Ascending aorta (tissue), 2 donors: ENCODE measurements at places on chromosomes 6 and 20.
A peak's percentile ranks its signal among the peaks of the same experiment; 100 is the strongest.

GRCh38 chr6:14094721-14095120, 22.9 kb upstream of the CD83 start:
- DNase-seq: no peak

GRCh38 chr20:47872341-47872740, 87.1 kb upstream of the SULF2 start:
- no peak for DNase-seq

DNA sequence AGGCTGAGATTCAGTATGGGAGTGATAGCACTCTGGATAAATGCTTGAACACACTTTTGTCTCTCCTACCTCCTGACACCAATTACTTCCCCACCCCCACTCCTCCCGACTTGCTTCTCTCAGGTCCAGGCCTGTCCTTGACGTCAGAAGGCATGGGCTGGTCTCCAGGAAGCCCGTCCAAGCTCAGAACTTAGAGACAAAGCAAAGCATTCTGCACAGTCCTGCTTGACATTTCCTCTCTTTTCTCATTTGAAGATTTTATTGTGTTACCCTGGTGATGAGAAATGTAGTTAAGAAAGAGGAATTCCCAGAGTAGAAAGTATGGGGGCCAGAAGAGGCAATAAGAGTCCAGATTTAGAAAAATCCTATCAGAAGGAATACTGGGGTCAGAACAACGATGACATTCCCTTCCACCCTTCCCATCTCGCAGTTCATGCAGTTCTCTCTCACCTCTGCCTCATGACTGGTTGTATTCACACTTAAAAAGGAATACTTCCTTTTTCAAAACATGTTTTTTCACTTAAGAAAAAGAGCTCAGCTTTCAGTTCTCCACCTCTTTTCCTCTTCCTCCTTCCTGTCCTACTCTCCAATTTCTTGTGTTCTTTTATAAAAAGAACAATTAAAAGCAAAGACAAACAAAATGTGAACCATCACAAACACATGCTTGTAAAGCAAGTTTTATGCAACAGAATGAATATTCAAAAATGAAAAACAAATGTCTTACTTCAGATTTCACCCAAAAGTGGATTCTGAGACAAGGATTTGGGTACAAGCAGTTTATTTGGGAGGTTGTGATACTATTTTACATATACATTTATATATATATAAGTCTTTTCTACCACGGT, 18.5 kb upstream of the FAM184A start:
- no peak for DNase-seq

- DNase-seq: peak; percentile 59
Observed at GRCh38 chr20:23541330-23541729, 27.0 kb downstream of the CST9L start.

DNA sequence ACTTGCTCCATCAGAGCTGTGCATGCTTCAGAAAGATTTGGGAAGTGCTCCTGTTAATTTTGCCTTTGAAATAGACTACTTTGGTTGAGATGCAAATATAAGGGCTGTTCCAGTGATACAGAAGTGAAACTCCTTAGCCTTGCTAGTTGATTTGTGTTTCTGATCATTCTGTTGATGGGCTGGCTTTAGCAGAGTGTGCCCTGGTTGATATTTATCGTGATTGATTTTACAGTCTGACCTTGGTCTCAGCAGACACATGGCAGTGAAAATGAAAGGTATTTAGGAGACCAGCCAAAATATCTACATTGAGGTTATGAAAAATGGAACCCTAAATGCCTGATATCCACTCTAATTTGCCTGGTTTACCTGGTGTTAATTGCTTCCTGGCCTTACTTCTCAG, 122.1 kb upstream of the CEP162 start:
- DNase-seq: no peak

- no peak for DNase-seq
Observed at GRCh38 chr6:76992553-76992952, 470.7 kb downstream of the HTR1B start.

DNA sequence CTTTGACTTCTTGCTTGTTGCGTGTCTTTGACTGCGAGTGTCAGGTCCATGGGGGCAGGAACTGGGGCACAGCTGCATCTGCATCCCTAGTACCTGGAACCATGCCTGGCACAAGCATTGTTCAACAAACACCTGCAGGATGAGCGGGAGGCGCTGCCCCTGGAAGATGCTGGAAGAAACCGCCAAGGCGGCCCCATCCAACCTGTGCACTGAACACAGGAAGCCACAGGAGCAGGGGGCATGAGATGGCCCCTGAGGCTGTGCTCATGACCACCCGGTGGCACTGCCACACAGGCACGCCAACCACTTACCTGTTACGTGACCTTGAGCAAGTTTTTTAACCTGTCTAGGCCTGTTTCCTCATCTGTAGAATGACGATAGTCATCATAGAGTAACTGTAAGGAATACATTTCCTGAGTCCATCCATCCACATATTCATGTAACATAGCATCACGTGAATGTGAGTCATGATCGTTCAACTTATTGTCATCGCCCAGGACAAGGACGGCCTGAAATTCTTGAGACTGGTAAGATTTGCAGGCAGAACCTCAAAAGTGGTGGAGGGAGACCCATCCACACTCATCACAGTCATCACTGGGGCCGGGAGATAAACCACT, 374.2 kb downstream of the PREX1 start:
- DNase-seq: no peak
